ENCODE measurements at places on chromosomes 5 and 9.
A peak's percentile ranks its signal among the peaks of the same experiment; 100 is the strongest.

- no peak for DNase-seq
Observed at GRCh38 chr5:13524936-13525335, 419.6 kb downstream of the DNAH5 start.

- DNase-seq = no peak
Observed at GRCh38 chr5:1341863-1342262, 3.0 kb downstream of the CLPTM1L start.

- DNase-seq = no peak
Observed at GRCh38 chr9:93897075-93897970, 57.8 kb downstream of the BARX1 start.

DNA sequence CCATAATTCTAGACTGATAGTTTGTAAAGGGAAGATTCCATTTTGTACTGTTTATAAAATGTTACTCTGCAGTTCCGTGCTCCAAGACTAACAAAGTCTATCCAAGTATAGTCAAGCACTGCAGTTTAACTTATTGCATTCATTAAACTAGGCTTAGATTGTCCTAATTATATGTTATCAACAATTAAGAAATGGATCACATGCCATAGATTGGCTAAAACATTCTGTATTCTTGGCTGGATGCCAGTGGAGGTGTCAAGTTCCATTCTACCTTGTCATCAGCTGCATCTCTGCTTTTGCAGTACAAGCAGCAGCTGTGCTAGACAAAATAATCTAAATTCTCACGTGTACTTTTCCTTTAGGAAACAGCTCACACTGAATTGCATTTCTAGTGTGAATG lies 69.4 kb upstream of the MEF2C start:
- DNase-seq = no peak

GRCh38 chr5:132369474-132370180 lies at the start of gene SLC22A5:
SLC22A5 (plus strand) TSS chr5:132369710; CDS start chr5:132369973, 263 bp downstream.
- no peak for DNase-seq

- no peak for DNase-seq
Observed at GRCh38 chr9:84397822-84398221, 57.3 kb upstream of the SLC28A3 start.

DNA sequence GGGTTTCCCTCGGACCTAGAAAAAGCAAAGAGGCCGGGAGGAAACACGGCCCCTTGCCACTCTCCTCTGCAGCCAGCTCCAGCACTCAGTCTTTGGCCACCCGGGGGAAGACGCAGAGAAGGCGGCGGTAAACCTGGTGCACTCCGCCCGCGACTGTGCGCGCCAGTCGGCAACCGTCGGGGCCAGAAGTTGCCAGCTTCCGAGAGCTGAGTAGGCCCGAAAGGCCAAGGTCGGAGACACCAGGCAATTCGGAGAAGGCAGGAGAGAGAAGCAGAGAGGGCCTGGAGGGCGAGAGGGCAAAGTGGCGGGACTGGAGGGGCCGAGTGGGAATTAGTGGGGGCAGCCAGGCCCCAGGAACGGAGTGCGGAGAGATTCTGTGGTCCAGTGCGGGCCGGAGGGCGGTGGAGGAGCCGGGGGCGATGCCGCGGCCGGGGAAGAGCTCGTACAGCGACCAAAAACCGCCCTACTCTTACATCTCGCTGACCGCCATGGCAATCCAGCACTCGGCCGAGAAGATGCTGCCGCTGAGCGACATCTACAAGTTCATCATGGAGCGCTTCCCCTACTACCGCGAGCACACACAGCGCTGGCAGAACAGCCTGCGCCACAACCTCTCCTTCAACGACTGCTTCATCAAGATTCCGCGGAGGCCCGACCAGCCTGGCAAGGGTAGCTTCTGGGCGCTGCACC lies at the start of gene FOXB2:
Gene FOXB2 (plus strand): TSS at position 420 of the 690 bp plus-strand sequence. CDS start 0 bp downstream, at position 420.
- DNase-seq = no peak

- no peak for DNase-seq
Observed at GRCh38 chr9:114371973-114372917, 15.5 kb downstream of the AKNA start.

- DNase-seq = peak; percentile 27
Observed at GRCh38 chr5:102153003-102153759, 142.9 kb downstream of the SLCO4C1 start.

DNA sequence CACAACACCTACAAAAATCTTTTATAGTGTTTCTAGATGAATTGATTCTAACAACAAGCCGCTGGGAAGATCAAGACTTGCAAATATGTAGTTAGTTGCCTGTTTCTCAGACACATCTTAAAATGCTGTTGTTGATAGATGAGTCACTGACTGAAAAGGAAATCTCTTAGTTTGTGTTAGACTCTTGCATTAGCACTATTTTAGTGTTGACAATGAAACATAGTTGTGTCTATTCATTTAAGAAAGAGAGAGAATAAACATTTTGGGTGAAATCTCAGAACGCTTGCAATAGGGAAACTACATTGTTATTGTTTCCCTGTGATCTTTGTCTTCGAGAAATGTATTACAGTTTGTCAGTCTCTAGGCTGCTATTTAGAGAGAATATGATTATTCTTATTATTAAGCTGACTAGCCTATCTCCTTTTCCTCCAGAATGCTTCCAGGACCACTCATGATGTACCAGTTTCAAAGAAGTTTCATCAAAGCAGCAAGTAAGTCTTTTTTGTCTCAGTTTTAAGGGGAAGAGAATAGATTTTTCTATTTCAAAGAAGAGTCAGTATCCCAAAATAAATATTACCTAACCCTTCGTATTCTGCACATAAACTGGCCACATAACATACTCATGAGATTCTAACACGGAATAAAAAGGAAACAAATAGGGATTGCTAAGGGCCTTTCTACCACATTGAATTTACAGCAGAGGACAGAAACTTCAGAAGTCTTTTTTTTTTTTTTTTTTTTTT lies 285.6 kb downstream of the ARHGAP26 start:
- DNase-seq = no peak

DNA sequence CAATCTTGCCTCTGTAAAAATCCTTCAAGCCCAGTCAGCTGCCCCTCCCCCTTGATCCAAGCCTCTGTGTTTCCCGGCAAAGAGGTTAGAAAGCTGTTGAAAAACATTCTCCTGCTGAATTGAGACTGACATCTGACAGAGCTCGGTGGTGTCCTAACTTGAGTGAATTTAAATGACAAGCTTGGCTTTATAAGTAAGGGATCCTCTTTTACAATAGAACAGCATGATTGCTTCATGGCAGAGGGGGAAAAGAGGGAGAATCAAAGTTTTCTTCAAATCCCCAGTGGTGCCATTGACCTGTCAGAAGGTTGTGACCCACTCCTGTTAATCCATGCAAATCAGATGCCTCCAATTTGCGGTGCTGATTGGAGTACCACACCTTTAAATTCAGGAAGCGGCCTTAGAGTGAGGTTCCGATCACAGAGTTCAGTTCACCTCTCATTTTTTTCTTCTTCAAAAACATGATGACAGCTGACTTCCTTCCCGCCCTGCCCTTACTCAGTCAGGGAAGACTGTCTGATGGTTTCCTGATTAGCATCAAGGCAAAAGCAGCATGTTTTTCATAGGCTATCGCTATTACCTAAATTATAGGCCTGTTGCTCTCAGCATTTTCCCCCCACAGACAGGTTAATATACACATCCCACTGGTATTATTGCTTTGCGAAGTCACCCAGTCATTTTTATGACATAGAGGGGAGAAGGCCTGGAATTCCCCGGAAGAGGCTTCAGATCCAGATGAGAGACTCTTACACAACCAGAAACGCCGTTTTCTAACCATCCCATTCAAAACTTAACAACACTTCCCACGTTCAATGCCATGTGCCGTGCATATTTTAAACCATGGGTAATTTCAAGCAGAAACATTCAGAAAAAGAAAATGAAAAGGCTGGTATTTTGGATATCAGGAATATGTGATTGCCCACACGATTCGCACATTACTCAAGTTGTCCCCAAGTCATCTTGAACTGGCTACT lies 141.4 kb downstream of the EBF1 start:
- peak; percentile 50 for DNase-seq

DNA sequence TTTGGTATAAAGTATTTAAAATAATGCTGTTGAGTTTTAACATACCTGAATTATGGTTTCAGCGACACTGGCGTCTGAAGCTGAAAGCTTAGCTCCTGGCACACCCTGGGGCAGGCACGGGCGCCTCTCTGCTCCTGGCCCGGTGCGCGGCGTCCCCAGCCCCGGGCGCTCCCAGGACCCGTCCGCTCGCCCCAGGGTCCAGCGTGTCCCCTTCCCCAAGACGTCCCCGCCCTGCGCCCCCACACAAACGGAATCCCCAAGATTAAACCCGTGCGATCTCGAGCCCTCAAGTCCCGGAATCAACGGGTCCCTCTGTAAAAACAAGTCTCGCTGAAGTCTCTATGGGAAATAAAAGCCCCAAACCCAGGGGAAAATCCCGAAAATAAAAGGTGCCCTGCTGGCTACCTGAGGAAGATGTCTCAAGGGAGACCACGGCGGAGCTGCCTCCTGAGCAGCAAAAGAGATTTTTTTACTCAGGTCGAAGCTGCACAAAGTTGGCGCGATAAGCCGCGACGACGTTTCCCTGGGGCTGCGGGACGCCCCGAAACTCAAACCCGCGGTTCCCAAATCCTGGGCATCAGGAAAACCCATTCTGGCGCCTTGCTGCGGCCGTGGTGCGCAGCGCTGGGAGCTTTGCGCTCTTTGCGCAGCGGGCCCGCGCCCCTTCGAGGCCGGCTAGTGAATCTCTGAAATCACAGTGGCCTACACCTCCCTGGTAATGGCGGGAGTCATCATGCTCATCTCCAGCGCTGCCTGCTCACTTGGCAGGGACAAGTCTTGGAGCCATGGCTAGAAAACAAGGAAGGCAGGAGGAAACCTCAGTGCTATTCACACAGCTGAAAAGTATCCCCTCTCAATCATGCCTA lies 6.3 kb upstream of the IFNA8 start:
- DNase-seq = peak; percentile 39

GRCh38 chr5:134432677-134433359 lies 21.1 kb upstream of the CDKN2AIPNL start:
- no peak for DNase-seq

GRCh38 chr9:133057006-133057405 lies 4.8 kb upstream of the CEL start:
- DNase-seq = no peak

GRCh38 chr5:59128646-59129290 lies 545.9 kb downstream of the RAB3C start:
- no peak for DNase-seq

GRCh38 chr5:109741390-109741789 lies 51.7 kb downstream of the MAN2A1 start:
- DNase-seq = no peak

DNA sequence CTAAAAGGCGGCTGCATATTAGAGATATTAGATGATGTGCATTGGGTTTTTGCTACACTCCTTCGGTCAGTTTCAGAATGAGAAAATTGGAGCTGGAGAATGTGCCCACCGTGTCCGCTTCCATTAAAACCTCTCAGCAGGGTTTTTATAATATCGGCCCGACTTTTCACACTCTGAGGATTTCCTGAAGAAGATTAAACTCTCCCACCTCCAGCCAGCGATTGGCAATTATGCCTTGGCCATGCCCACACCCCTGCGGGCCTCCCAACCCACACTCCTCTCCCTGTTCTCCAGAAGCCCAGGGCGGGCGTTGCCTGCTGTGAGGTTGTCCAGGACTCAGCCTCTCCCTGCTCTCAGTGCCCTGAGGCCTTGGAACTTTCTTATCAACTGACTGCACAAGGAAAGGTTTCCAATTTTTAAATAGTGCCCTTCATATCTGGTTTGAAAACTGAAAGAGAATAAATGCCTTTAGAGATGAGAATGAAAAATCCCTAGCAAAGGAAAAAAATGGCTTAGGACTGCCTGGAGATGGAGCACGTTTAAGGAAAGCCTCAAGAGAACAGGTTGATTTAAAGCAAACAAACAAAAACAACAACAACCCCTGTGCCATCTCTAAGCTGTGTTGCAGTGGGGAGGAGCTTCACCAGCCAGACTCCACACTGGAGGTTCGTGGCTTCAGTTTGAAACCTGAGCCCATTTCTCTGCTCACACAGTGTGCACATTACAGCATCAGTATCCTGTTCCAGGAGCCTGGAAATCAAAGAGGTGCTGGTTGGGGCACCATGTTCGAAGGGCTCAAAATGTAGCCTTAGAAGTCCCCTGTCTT lies 292.9 kb downstream of the NSG2 start:
- no peak for DNase-seq

DNA sequence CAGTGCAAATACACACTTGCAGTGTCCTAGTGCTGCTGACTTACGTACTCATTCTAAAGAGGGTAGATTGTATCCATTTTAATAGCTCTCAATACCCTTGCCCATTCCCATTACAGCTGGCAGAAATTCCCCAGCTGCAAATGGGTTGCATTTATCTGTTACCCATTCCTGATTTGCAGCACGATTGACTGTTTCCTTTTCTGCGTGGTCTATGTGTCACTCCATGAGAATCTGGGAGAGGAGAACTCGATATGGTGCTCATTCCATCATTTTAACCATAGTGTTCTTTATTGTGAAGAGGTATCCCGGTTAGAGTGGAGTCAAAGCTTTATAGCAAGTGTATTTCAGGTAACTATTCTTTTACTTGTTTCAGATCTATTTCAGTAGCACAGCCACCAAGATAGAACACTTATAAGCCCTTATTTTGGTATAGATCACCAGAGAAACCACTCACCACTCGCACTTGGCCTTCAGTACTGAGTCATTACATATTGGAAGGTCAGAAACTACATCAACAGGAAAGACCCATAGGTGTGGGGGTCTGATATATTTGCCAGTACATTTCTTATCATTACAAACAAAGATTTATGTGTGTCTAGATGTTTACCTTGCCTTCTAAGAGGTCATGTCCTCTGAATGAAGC lies 139.5 kb downstream of the MUSK start:
- DNase-seq = no peak

DNA sequence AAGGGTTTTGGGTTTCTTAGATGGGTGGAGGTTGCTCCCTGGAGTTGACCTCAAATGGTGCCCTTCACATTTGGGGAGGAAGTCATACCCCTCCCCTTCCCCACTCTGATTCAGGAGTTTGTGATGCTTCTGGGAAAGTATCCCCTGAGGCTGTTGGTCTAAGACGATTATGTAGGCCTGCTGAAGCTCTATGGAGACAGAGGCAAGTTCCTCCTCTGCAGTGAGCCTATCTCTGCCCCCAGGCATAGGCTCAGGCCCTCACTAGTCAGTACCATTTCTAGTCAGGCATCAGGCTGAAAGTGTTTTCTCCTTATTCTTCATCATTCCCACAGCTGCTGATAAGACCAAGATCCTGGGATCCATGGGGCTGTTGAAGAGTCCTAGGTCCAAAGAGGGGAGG lies 271.6 kb upstream of the NUDT12 start:
- DNase-seq = no peak

- no peak for DNase-seq
Observed at GRCh38 chr5:44885903-44886302, 77.2 kb downstream of the MRPS30 start.

DNA sequence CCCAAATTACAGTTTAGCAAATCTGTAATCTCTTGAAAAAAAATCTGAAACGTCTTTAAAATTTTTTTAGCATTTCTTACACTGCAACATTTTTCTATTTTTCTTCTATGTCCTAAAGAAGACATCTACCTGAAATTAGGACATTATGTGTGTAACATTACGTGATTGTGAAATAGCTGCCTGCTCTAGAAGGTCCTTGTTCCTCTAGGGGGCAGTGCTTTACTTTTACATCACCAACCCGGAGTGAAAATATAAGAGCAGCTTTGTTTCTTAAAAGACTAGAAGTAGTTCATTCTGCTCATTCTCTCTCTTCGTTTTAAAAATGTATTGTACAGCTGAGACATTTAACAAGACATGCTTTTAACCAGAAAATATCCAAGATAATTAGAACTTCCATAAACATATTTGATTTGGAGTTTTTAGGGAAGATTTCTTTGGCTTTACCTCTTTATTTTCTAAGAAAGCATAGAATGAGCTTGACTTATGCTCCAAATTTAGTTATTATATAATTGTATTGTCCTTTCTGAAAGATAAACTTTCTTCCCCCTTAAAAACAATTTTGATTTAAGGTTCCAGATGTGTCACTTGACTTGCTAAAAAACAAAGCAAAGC lies 48.1 kb upstream of the RIOK2 start:
- DNase-seq = peak; percentile 33

Data from iPS DF 6.9 (cell line).